ENCODE measurements at places on chromosomes 1 and 21.

- no peak for DNase-seq
Observed at GRCh38 chr1:100292711-100293110, 26.7 kb downstream of the RTCA start.

- DNase-seq, result no peak
Observed at GRCh38 chr1:14997646-14998276, 155.8 kb upstream of the TMEM51 start.

DNA sequence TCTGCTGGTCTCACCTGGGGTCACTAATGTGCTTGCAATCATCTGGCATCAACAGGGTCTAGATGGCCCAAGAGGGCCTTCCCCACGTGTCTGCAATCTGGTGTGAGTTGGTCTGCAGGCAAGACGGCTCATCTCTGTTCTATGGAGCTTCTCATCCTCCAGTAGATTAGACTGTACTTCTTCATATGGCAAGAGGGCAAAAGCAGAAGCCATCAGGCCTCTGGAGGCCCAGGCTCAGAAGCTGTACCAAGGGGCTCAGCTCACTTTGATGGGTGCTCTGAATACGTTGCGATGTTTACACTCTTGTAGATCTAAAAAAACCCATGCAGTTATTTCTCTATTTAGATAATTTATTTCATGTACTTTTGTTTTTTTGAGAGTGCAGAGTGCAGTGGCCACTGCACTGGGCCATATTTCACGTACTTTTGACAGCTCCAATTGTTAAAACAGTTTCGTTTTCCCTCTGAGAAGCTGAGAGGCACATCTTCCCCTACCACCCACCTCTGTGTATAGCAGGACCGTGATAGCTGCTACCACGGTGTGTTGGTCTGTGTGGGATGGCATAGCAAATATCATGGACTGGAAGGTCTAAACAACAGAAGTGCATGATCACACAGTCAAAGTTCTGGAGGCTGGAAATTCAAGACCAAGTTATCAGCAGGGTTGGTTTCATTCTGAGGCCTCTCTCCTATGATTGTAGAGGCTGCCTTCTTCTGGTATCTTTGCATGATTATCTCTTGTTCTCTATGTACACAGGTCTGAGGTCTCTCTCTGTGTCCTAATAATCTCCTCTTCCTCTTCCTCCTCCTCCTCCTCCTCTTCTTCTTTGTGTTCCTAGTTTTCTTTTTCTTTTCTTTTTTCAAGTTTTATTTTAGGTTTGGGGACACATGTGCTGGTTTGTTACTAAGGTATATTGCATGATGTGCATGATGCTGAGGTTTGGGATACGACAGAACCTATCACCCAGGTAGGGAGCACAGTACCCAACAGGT, 17.0 kb downstream of the CITED4 start:
- DNase-seq, result no peak

- DNase-seq, result no peak
Observed at GRCh38 chr1:152109998-152110294, 5.3 kb downstream of the TCHH start.

- no peak for DNase-seq
Observed at GRCh38 chr1:75484789-75485188, 126.1 kb downstream of the SLC44A5 start.

DNA sequence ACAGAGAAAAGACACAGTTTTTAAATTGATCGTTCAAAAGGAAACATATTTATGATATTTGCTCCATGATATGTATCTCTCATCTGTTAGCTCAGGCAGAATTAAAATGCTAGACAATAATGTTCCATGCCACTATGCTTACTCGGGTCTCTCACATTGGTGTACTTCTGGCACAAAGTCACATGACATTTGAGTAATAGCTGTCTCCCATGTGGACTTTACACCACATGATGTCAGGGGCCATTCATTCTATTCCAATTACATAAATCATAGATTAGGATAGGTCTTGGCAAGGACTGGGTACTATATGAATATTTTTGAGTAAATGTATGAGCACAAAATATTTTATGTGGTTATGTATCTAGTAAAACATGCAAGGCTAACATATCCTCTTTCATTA, 648.4 kb downstream of the PLA2G4A start:
- DNase-seq, result no peak

DNA sequence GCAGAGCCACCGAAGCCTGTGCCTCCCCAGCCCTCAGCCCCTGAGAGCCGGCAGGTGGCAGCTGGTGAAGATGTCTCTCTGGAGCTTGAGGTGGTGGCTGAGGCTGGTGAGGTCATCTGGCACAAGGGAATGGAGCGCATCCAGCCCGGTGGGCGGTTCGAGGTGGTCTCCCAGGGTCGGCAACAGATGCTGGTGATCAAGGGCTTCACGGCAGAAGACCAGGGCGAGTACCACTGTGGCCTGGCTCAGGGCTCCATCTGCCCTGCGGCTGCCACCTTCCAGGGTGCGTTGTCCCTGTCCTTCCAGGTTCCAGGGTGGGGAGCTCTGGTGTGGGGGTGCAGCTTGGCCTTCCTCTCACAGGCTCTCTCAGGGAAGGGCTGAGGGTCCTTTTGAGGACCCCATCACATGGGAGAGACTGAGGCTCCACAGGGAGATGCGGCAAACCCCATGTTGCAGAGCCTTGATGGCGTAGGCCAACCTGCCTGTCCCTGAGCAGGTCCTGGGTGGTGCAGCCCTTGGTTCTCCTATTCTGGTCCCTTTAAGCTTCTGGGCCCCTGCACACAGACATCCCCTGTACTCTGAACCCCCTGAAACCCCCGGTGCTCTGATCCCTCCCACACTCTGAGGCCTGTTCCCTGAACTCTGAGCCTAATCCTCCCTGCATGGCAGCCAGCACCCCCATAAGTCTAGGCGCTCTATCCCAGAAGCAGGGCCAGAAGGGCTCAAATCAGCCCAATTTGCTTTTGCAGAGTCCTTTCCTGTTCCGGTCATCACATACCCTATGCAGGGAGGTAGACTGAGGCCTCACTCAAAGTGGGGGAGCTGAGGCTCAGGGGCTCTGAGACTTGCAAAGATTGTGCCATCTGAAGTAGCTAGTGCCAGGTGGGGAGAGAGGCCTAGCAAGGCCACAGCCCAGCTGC, 88.5 kb downstream of the TRIM11 start:
- no peak for DNase-seq

DNA sequence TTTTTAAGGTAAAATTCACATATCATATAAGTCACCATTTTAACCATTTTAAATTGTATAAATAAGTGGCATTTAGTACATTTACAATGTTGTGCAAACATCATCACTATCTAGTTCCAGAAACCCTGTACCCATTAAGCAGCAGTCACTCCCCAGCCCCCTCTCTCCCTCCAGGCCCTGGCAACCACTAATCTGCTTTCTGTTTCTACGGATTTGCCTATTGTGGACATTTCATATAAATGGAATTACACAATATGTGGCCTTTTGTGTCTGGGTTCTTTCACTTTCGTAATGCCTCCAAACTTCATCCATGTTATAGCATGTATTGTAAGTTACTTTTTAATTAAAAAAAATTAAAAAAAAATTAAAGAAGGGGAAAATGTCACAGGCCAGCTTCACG, 58.0 kb upstream of the RAB3GAP2 start:
- no peak for DNase-seq

DNA sequence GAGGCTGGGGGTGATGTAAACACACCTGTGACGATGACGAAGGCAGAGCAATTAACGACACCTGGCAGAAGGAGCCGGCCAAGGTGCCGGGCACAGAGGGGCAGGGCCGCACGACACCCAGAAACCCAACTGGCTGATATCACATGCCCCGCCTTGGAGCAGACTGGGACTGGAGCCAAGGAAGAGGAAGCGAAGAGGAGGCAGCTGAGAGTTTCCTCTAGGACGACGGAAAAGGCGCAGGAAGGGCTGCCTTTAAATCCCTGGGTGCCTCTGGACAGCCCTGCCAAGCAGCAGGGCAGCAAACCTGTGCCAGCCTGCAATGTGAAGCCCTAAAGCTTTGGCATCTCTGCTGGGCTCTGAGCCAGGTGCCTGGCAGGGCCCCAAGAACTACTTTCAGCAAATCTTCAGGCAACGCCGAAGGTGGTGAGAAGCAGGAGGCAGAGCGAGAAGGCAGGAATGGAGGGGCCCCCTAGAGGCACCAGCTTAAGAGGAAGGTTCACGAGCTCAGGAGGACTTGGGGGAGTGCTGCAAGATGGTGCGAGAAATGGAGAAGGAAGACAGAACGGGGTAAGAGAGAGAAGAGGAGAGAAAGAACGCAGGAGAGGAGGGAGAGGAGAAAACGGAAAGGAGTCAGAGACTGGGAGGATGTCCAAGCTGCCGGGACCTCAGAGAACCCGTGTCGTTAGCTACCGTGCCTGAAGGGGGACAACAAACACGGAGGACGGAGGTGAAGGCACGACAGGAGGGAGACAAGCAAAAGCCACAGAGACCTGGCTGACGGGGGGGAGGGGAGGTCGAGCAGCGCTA, 25.3 kb upstream of the PEF1 start:
- DNase-seq, result no peak

DNA sequence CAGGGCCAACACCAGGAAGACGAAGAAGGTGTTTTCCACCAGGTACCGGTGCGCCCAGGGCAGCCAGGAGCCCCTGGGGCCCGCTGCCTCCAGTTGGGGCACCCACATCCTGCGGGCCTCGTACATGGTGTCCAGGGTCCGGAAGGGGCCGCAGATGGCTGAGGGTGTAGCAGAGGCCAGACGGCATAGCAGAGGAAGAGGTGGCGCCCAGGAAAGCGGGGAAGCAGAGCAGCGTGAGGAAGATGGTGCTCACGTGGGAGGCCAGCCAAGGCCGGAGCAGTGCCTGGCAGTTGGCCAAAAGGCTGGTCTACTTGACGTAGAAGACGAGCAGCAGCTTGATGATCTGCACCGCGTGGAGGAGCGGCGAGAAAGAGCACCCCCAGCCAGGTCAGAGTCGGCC, 40.4 kb downstream of the ZNF691 start:
- DNase-seq, result no peak

- DNase-seq, result no peak
Observed at GRCh38 chr1:187788718-187789117, 960.0 kb downstream of the PLA2G4A start.

- no peak for DNase-seq
Observed at GRCh38 chr1:230540421-230541155, 101.7 kb upstream of the COG2 start.

DNA sequence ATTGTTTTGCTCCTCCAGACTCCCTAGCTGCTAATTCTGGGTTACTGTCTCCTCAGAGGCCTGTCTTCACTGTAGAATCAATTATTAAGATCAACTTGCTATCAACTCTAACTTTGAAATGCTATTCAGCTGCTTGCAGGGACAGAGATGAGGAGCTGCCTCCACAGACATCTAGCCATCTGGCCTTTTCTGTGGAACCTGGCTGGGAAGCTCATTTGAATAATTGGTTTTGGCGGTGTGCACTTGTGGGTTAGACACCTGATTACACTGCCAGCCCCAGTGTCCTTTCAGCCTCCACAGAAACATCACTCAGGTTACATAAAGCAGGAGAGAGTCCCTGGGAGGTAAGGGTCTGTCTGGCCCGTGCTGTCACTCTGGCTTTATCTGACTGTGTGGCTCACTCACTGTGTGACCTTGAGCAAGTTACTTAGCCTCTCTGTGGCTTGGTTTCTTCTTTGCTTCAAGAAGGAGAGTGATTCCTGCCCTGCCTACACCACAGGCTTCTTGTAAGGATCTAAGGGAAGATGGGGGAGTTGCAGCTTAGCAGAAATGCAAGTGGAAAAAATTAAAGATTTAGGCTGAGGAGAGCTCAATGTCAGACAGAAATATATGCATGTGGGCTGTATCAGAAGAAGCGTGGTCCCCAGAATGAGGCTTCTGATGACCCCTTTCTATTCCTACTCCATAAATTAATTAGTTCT, 131.6 kb downstream of the BEND5 start:
- no peak for DNase-seq

GRCh38 chr1:118914379-118915161, 73.6 kb downstream of the TBX15 start:
- DNase-seq, result no peak

- DNase-seq, result no peak
Observed at GRCh38 chr1:110239441-110240430, 29.6 kb downstream of the KCNC4 start.

GRCh38 chr1:36239941-36240637, 15.8 kb downstream of the THRAP3 start:
- DNase-seq, result no peak

DNA sequence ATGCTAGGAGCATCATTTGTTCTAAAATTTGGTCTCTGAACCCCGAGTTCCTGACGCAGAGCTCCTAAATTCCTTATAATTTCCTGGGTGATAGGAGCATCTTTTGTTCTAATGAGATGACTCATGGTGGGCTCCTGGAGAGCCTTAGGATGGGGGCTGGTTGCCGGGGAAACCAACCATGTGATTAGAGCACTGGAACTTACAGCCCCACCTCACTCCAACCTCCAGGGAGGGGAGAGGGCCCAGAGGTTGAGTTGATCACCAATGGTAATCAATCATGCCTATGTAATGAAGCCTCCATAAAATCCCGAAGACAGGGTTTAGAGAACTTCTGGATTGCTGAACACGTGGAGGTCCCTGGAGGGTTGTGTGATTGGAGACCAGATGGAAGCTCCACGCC, 7.7 kb downstream of the SHISAL2A start:
- DNase-seq, result no peak

- no peak for DNase-seq
Observed at GRCh38 chr1:82597649-82598048, 796.9 kb downstream of the ADGRL2 start.

GRCh38 chr1:59475737-59476136, 178.8 kb downstream of the FGGY start:
- no peak for DNase-seq

DNA sequence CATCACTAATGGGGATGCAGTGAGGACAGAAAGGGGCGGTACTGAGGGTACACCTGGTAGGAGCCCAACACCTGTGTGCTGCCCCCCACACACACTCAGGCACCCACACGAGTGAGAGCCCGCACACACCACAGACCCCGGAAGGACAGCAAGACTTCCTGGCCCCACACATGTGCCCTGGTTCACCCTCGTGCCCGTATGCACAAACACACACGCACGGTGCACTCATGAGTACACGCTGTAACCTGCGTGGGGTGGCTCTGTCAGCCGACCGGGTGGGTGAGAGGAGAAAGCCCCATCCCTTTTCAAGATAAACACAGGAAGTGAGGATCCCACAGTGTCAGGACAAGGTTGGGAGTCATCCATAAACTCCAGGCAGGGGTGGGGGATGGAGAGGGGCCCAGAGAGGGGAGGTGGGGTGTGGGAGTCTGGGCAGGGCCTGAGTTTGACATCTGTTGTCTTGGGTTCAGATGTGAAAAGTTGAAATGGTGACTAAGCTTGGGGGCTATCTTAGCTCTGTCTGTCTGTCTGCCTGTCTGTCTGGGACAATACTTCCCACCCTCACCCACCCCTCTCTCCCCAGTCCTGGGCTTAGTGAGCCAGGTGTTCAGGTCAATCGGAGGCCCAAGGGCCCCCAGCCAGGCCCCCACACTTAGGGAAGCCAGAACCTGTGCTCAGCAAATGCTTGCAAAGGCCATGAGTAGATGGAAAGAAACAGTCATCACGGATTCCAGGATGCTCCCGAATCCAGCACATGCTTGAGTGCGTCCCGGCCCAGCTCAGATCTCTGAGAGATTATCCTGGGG, 119.8 kb upstream of the ZBTB40 start:
- DNase-seq, result no peak

- DNase-seq, result no peak
Observed at GRCh38 chr1:19087737-19088594, 122.1 kb downstream of the UBR4 start.

- no peak for DNase-seq
Observed at GRCh38 chr21:36478941-36479340, 981 bp downstream of the CLDN14 start.
